GM13977 (cell line): ENCODE measurements at places on chromosomes 6 and 20.

- peak; percentile 74 for DNase-seq
These were observed 984 bp upstream of the ABT1 start for GRCh38 chr6:26595669-26596269.

- no peak for DNase-seq
These were observed 21.2 kb downstream of the RAB22A start for GRCh38 chr20:58330687-58331086.

- no peak for DNase-seq
These were observed 672.9 kb upstream of the MARCKS start for GRCh38 chr6:113184291-113184690.

GRCh38 chr20:9628141-9628540 is 113.8 kb downstream of the LAMP5 start:
- DNase-seq, result no peak

DNA sequence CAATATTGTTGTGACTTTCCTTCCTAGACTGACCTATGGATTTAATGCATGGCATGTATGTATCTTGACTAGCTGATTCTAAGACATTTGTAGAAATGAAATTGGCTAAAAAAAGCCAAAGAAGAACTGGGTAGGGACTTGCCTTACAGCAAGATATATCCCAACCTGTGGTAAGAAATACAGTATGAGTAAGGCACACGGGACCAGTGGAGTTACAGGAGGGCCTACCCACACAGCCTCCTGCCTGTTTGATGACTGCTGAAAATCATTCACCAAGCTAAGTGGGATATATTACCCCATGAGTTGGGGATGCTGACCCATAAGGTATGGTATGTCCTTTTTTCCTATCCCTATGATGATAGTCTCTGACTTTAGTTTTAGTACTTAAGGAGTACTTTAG is 112.2 kb downstream of the INSM1 start:
- DNase-seq, result no peak

GRCh38 chr6:76706086-76706485 is 633.6 kb upstream of the IMPG1 start:
- no peak for DNase-seq

DNA sequence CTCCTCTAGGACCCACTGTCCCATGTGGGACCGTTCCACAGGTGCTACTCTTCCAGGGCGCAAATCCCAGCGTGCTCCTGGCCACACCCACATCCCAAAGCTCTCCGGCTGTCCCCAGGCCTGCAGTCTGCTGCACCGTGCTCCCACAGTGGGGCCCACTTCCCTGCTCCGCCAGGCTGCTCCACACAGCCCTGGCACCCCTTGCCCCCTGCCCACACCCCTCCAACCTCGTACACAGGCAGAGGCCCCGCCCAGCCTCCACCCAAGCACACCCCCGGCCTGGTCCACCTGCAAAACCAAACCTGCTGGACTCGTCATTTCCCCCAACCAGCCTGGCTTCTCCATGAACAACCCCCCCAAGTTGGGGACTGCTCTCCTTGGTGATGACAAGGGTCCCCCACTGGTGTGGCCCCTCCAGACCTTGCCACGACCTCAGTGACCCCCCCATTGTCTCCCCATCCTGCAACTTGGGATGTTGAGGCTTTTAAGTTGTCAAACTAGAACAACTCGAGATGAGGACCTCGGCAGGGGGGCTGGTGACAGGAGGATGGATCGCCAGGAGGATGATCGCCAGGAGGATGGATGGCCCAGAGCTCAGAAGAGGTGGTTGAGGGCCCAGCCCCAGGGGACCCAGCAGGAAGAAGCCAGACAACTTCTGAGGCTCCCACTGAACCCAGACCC is 27.1 kb downstream of the YTHDF1 start:
- DNase-seq, result no peak

- DNase-seq, result no peak
These were observed 173.2 kb upstream of the FOXA2 start for GRCh38 chr20:22757424-22758183.
